T follicular helper cell (primary cell): ENCODE measurements at places on chromosomes 7 and 10.

DNA sequence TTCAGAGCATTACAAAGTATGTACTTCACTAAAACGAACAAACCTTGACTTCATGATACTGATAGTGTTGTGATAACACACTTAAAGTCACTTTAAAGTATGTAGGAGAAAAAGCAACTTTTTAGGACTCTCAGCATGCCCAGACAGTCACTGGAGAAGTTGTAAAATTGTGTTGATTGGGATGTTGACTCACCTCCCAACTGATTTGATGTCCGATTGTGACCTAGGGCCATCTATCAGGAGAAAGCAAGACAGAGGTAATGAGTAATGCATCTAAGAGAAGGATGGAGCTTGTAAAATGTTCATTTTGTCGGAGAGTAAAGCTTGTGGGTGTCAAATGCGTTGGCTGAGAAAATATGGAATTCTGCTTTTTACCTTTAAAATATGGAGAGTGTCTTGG lies 135.4 kb upstream of the SEMA3D start:
- DNase-seq = no peak

- DNase-seq = no peak
Measured at GRCh38 chr7:19663816-19664462, 44.9 kb downstream of the POLR1F start.

- no peak for DNase-seq
Measured at GRCh38 chr7:154627646-154628290, 375.2 kb downstream of the PAXIP1 start.

DNA sequence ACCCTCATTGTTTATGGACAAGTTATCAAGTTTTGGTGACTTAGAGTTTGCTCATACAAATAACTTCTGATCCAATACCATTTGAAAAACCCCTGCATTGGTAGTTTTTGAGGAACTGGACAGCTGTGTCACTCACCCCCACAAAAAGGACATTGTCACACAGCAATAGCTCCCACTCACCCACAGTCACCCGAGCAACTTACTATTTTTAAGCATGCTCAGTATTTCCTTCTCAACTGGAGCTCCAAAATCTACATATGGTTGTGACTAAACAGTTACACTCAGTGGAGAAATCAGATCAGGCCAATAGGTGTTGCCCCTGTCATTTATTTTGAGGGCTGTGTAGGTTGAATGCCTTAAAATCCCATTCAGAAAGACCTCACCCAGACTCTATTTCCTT lies 165.2 kb upstream of the AUTS2 start:
- no peak for DNase-seq

DNA sequence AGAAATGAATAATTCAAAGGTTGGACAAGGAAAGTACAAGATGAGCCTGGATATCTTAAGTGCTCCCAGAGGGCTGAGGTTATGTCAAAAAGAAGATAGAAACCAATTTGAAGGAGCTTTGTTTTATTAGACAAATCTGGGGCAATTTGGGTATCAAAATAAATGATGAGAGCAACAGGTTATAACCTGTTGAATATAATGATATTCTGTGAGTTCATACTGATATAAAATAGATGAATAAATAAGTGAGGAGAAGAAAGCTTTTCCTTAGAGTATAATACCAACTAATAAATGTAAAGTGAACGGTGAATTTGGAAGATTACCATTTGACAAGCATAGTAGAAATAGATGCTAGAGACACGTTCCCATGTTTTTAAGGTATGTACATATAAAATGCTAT lies 544.2 kb upstream of the ANKRD30A start:
- DNase-seq = no peak
